ENCODE measurements at places on chromosomes 7 and 10. TPM values are rescaled to one million over a fixed set of nuclear protein-coding genes. Genes with fewer than 3 reads are reported as not detected.

DNA sequence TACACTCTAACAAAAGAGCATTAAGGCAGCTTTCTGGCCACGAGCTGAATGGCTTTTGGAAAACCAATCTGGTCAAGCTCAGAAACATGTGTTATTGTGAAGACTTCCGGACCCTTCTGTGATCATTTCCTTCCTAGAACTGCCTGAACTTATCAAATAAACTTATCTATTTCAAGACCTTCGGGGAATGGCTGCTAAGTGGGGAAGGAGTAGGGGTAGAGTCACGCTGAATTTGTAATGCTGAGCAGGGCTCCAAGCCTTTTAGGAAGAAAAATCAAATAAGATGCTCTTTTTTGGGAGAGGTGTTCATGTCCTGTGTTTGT is 56.6 kb downstream of the PAPSS2 start:
- no peak for DNase-seq

The CRYGN gene
- total RNA-seq = not detected

The FAM24B gene
- total RNA-seq = 3.3 TPM

DNA sequence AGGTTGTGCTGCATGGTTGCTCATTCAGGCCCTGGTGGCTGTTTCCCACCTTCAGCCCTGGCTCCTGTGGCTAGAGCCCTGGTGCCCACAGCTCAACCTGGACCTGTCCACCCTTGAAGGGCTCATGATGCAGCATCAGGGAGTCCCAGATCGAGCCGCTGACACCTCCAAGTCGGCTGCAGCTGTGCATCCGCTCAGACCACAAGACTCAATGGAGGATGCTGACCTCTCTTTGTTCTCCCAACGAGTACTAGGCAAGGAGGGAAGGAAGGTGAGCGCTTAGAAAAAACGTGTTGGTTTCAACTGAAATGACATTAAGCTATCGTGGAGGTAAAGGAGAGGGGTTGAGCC is 9.5 kb upstream of the C10orf95 start:
- DNase-seq = no peak

The APBB1IP gene
- total RNA-seq = 9.4 TPM

Measured in GM23248 (cell line).